ENCODE measurements at places on chromosomes 16 and 17.

DNA sequence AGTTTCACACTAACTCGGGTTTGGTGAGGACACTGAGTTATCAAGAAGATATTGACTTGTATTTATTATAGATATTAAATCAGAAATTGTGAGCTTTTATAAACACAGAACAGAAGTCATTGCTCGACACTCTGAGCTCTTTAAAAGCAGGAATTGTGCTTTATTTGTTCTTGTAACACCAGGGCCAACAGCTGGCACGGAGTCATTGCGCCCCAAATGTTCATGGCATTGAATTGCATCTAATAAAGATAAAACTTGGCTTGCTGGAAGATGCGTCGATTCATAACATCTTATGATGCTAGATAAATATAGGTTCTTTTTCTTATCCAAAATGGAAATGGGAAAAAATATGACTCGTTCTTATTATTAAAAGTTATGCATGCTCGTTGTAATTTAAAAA lies 11.8 kb upstream of the MLYCD start:
- peak; percentile 32 for DNase-seq

DNA sequence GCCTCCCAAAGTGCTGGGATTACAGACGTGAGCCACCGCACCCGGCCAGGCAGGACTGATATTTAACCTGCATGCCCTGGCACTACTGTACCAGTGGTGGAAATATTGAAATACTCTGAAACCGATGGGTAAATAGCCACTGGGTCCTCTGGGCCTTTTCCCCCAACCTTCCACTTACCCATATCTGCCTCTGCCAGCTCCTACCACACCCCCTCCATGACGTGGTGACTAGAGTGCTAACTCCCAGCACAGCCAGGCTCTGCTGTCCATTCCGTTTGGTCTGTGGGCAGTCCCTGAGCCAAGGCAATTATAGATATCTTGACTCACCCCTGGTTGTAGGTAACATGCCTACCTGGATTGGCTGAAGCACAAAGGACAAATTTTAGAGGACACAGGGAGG lies 187.8 kb downstream of the PRKCB start:
- no peak for DNase-seq

GRCh38 chr16:27267037-27267677 lies 1.4 kb downstream of the NSMCE1 start:
- DNase-seq: no peak

DNA sequence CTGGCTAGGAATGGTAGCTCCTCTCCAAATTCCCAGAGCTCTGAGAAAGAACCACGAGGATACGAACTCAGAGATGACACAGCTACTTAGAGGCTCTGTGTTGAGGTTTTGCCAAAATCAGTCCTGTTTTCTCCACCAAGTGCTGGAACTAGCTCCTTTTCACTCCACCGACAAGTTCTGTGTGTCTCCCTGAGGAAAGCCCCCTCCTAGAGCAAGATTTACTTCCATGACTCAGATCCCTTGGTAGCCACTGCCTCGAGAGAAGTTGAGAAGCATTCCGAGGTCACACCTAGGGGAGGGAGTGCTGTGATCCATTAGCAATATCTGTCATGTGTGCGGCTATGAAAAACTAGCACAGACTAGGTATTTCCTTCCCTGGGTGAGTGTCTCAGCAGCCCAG lies 30.6 kb downstream of the IL21R start:
- DNase-seq: peak; percentile 65

DNA sequence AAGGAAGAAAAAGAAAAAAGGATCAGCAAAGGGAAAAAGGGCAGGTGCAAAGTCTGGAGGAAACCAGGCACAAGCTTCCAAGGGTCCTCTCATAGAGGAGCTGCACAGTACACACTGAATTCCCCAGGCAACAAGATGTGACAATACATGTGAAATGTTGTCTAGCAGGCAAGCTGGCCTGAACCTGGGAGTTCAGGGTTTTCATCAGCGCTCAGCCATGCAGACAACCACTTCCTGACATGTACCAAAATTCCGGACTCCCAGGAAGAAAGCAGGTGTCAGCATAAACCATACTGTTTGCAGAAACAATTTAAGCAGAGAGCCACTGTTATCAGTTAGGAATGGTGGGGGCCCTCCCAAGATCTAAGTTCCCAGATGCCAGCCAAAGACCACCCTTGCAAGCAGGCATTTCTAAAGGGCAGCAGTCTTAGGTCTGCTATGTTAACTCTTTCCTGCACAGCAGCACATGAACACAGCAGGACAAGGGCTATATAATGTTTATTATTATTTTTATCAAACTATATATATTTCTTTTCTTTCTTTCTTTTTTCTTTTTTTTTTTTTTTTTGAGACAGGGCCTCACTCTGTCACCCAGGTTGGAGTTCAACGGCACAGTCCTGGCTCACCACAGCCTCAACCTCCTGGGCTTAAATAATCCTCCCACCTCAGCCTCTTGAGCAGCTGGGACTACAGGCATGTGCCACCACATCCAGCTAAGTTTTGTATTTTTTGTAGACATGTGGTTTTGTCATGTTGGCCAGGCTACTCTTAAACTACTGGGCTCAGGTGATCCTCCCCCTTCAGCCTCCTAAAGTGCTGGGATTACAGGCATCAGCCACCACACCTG lies 10.1 kb downstream of the TK2 start:
- DNase-seq: no peak

DNA sequence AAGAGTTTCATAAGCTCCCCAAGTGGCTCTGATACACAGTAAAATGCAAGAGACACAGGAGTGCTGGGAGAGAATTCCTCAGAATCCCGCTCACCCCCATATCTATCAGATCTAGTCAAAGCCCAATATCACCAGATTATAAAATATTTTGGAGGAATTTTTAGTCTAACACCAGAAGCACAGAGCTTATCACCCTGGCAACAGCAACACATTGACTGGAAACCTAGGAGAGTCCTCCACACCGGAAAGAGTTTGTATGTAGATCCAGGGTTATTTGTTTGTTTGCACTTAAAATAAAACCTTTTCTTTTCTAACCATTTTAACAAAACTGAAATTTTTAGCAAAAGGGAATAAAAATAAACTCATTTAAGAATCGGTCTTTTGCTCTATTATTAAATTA lies 7.2 kb downstream of the SOX9 start:
- no peak for DNase-seq

DNA sequence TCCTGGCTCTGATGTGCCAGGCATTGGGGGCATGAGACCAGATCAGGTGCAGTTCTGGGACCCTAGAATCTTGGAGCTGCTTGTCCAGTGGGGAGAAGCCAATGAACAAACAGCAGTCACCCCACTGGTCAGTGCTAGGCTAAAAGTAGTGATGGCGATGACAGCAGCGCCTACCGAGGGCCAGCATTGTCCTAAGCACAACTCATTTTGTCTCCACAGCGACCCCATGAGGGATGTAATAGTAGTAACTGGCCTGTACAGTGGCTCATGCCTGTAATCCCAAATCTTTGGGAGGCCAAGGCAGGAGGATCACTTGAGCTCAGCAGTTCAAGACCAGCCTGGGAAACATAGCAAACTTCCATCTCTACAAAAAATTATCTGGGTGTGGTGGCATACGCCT lies 6.2 kb downstream of the SMCR8 start:
- DNase-seq: peak; percentile 22

GRCh38 chr17:48052956-48053757 lies 5.0 kb downstream of the NFE2L1 start:
- peak; percentile 71 for DNase-seq

DNA sequence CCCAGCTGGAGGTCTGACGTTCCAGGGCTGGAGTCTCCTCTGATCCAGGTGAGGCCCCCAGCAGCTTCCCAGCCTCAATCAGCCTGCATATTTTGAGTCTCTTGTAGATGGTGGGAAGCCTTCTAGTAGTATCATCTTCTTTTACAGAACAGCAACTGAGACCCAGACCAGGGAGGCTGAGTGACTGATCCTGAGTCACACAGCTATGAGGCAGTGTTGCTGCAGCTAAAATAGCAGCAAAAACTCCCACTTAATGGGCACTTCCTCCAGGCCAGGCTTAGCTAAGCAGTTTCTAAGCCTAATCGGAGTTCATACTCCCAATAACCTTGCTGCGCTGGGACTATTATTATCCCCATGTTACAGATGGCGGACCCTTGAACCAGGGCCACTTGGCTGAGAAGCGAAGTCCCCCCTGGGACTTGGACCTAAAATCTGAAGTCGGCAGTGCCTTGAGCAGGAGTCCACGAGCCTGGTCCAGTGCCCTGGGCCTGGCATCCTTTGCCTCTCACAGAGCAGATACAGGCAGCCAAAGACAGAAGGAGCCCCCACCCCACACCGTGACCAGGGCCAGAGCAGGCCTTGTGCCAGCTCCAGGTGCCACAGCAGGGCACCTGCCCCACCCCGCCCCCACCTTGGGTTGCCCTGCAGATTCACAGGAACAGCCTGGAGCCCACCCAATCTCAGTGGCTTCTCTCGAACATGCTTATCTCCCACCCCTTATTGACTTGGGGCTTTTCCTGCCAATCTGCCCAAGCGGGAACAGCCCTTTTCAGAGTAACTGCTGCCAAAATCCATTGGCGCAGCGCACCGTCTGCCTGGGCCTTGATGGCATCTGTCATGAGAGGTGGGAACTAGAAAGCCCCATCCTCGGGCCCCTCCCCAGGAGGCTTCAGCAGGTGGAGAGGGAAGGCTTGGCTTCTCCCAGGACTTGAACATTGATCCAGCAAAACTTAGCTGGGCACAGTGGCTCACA lies 65.1 kb downstream of the SOCS1 start:
- DNase-seq: no peak

- no peak for DNase-seq
Measured at GRCh38 chr17:75654176-75654575, 12.8 kb downstream of the RECQL5 start.

GRCh38 chr17:43846221-43846712 lies 709 bp upstream of the CD300LG start:
- DNase-seq: peak; percentile 63

DNA sequence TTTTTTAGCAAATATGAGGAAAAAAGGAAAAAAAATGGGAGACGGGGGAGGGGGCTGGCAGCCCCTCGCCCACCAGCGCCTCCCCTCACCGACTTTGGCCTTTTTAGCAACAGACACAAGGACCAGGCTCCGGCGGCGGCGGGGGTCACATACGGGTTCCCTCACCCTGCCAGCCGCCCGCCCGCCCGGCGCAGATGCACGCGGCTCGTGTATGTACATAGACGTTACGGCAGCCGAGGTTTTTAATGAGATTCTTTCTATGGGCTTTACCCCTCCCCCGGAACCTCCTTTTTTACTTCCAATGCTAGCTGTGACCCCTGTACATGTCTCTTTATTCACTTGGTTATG lies 1.2 kb upstream of the TMEM88 start:
- DNase-seq: no peak

DNA sequence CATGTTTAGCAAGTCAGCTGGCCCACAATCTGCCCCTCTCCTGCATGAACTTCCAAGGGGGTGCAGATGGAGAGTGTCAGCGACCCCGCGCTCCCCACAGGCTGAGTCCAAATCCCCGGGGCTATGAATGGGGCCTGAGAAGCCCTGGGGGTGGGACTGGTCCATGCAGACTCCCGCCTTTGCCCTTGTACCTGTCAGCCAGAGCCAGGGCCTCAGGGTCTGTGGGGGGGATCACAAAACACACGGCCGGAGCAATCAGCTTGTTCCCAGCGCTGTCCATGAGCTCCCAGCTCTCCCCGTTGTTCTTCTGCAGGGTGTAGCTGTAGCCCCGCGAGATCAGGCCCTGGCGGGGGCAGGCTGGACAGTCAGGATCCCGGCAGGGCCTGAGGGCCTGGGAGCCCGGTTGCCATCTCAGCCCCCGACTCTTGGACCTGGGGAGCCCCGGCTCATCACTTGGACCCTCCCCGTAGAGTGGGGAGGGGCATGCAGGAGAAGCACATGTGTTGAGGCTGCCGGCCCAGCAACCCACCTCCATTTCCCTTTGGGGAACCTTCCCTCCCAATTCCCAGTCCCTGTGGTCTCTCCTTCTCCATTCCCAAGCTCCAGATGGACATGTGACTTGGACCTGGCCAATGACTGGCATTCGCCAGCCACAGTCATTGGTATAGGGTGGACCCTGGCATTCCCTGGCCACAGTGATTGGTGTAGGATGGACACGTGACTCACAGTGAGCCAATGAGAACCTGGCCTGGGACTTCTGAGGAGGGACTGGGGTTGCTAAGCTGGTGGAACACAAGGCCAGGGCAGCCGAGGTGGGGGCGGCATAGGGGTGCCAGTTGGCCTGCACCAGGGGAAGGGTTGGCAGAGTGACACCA lies 42.4 kb downstream of the PPL start:
- no peak for DNase-seq

GRCh38 chr16:66130296-66130905 lies 236.1 kb upstream of the CDH5 start:
- DNase-seq: peak; percentile 73

- no peak for DNase-seq
Measured at GRCh38 chr17:67400193-67400592, 23.1 kb downstream of the PITPNC1 start.

GRCh38 chr16:1492082-1492922 lies 858 bp upstream of the TELO2 start:
- no peak for DNase-seq

- no peak for DNase-seq
Measured at GRCh38 chr17:75394332-75394918, 11.1 kb downstream of the GRB2 start.

GRCh38 chr17:17671369-17672129 lies 9.7 kb upstream of the RAI1 start:
- no peak for DNase-seq

DNA sequence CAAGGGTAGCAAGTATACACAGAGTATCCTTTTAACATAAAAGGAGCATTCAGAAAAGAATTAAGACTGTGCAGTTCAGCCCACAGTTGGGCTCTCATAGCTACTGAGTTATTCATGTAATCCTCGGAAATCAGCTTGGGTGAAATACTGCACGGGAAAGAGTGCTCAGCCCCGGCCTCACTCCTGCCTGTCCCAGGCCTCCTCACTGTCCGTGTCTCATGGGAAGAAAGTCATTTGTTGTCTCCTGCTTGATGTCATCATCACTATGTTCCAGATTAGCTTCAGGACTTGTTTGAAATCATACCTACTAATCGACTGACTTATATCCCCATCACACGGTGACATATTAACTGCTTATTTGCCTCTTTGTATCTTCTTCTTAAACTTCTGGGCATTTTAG lies 223.3 kb upstream of the CHMP6 start:
- DNase-seq: no peak

DNA sequence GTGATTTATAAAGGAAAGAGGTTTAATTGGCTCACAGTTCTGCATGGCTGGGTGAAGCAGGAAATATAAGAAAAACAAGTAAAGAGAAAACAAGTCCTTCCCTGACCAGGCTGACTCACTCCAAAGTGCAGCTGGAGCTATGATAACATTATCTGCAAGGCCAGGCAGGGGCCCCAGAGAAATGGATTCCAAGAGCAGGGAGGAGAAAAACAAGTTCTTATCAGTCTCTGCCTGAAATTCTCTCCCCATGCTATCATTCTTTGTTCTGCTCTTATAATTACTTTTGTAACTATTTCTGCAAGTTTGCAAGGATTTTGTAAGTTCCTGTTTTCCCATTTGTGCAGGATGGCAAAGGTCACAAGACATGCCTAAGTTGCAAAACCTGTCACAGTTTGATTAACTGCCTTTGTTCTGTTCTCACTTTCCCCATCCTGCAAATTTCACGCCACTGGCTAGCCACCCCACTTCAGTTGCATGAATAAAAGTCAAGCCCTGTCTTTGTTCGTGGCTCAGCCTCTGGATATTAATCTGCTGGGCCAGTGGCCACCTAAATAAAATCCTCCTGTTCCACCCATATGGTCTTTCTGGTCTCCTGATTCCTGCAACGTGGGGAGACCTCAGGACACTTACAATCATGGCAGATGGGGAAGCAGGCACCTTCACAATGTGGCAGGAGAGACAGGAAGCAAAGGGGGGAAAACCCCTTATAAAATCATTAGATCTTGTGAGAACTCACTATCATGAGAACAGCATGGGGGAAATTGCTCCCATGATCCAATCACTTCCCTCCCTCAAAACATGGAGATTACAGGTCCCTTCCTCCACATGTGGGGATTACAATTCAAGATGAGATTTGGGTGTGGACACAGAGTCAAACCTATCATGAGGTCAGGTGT lies 13.1 kb downstream of the ABCA9 start:
- peak; percentile 69 for DNase-seq
